ENCODE measurements at places on chromosomes 12 and 14.
A peak's percentile ranks its signal among the peaks of the same experiment; 100 is the strongest.

DNA sequence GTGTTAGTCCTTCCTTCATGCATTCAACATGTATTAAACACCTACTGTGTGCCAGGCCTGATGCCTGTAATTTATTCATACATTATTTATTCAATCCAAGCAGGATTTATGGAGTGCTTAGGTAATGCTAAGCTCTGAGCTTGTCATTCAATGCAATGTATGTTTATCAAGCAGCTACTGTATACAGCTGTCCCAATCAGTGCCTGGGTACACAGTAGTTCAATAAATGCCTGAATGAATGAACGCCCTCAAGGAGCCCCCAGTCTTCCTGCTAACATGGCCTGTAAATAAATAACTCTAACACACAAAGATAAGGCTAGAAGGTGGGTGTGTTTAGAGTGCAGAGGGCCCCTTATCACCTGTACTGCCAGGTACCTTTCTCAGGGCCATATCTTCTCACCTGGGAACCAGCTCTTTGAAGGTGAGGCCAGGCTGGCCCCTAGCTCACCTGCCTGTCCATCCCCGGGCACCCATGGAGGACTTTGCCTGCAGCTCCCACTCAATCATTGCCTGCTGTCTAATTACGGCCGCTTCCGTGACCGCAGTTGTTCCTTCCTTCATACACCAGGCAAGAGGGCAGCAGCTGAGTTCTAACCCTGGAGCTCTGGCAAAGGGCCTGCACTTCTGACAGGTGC, 20.0 kb upstream of the KDM2B start:
- no peak overlapping the region for H3K27ac ChIP-seq
- no peaks in the 10 kb centered on the region for H3K27me3 ChIP-seq
- no peaks in the 10 kb centered on the region for H3K4me1 ChIP-seq
- no peaks in the 10 kb centered on the region for H3K36me3 ChIP-seq
- H3K4me3 ChIP-seq, result no peak overlapping the region

DNA sequence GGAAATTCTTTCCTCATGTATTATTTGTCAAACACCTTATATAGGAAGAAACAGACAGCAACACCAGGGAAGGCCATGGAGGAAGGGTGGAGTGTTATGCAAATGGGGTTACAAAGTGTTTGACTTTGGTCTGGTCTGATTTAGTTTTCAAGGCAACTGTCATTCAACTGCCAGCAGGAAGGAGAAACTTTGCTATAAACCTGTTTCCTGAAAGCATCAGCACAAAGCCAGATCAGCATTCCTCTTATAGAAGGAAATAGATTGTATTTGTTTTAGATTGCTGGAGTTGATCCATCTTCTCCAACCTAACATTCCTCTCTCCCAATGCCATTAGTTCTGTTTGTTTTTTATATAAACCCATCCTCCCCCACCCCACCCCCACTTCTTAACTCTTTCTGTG, 65.7 kb downstream of the STAB2 start:
- H3K36me3 ChIP-seq, result no peaks in the 10 kb centered on the region
- H3K4me3 ChIP-seq, result no peak overlapping the region
- H3K27me3 ChIP-seq, result no peaks in the 10 kb centered on the region
- DNase-seq, result no peak
- no peak overlapping the region for H3K27ac ChIP-seq

- DNase-seq, result no peak
- no peaks in the 10 kb centered on the region for H3K4me1 ChIP-seq
- H3K27me3 ChIP-seq, result no peaks in the 10 kb centered on the region
- peaks cover 4% of the 10 kb centered on the region for H3K36me3 ChIP-seq
- no peak overlapping the region for H3K27ac ChIP-seq
- H3K4me3 ChIP-seq, result no peak overlapping the region
Observed at GRCh38 chr12:7116916-7117315, 7.9 kb upstream of the C1RL start.

DNA sequence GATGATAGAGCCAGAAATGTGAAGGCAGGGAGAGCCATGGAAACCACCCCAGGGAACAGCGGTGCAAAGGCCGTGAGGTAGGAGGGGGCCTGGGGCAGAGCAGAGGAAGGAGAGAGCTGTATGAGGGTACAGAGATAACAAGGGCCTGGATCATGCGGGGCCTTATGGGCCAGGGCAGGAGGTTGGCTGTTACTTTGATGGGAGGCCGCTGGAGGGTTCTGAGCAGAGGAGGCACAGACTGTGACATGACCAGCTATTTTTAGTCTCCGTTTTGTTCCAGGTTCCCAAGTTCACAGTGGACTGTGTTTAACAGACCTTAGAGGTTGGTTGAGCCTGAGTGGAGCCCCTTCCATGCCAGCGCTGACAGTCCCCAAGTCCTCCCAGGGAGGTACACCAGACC, 118.6 kb downstream of the GCH1 start:
- DNase-seq, result no peak
- H3K27me3 ChIP-seq, result no peaks in the 10 kb centered on the region
- H3K4me3 ChIP-seq, result no peak overlapping the region
- H3K27ac ChIP-seq, result peak overlapping the region; percentile 97

DNA sequence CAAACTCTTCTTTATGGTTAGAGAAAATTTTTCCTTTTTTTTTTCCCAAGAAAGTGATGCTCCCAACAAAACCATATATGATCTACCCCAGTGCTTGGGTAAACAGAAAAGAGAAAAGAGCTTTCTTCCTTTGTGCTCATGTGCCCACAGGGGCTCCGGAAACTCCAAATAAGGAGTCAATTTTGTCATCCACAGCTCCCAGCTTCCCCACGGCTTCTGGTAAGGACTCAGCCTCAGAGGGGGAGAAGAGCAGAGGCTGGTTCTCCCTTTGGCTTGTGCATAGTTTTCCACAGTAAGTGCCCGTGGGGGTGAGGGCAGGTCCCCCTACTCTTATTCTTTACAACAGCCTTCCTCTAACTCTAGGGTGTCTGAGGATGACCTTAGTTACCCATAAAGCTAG, 13.3 kb upstream of the RGS6 start:
- H3K36me3 ChIP-seq, result no peaks in the 10 kb centered on the region
- no peak overlapping the region for H3K27ac ChIP-seq
- no peak overlapping the region for H3K4me3 ChIP-seq
- H3K27me3 ChIP-seq, result no peaks in the 10 kb centered on the region
- no peak for DNase-seq
- no peaks in the 10 kb centered on the region for H3K4me1 ChIP-seq

GRCh38 chr12:72839696-72840095, 567.5 kb downstream of the TRHDE start:
- H3K27me3 ChIP-seq, result no peaks in the 10 kb centered on the region
- H3K4me3 ChIP-seq, result no peak overlapping the region
- no peaks in the 10 kb centered on the region for H3K36me3 ChIP-seq
- H3K4me1 ChIP-seq, result no peaks in the 10 kb centered on the region
- H3K27ac ChIP-seq, result no peak overlapping the region

- H3K4me3 ChIP-seq, result peak within 1 kb of the TSS; percentile 87
- H3K27ac ChIP-seq, result no peak within 1 kb of the TSS
- H3K4me1 ChIP-seq, result no peaks in the 10 kb centered on the region
- peak; percentile 79 for DNase-seq
Observed at GRCh38 chr12:23949348-23950209, at the start of gene SOX5. Gene SOX5, minus strand, starts transcription at chr12:23949670. Its CDS starts 69 bp downstream, at chr12:23949601.

GRCh38 chr12:32770141-32770540, 14.4 kb upstream of the YARS2 start:
- H3K27ac ChIP-seq, result no peak overlapping the region
- no peak for DNase-seq
- no peak overlapping the region for H3K4me3 ChIP-seq
- no peaks in the 10 kb centered on the region for H3K4me1 ChIP-seq
- H3K36me3 ChIP-seq, result no peaks in the 10 kb centered on the region
- no peaks in the 10 kb centered on the region for H3K27me3 ChIP-seq

GRCh38 chr14:102344485-102344884, 18.2 kb downstream of the CINP start:
- H3K4me3 ChIP-seq, result no peak overlapping the region
- no peaks in the 10 kb centered on the region for H3K4me1 ChIP-seq
- no peaks in the 10 kb centered on the region for H3K27me3 ChIP-seq
- peaks cover 8% of the 10 kb centered on the region for H3K36me3 ChIP-seq
- DNase-seq, result no peak

DNA sequence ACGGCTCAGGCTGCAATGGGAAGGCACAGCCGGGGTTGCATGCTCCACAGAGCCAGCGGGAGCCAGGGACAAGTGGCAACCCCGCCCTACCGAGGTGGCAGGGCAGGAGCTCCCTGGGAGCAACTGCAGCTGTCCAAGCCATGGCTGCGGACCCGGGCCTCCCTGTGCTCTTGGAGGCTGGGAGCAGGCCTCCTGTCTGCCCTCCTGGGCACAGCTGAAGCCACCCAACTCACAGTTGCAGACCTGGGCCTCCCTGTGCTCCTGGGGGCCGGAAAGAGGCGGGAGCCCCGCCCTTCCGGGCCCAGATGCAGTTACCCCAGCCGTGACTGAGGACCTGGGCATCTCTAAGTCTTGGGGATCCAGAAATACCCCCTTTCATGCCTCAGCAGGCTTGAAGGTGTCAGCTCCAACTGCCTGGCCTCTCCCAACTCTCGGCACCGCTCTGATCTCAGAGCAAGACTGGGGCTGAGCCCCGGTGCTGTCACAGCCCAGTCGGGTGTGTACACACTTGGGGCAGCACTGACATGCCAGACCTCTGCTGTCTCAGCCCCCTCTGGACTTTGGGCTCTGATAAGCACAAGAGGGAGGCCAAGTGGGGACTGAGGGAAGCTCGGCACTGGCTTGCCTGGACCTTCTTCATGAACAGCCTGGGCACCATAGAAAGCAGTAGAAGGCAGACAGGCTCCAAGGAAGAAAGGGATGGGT, 7.5 kb upstream of the RASSF9 start:
- no peak overlapping the region for H3K27ac ChIP-seq
- H3K4me3 ChIP-seq, result no peak overlapping the region
- H3K36me3 ChIP-seq, result no peaks in the 10 kb centered on the region
- H3K27me3 ChIP-seq, result no peaks in the 10 kb centered on the region

DNA sequence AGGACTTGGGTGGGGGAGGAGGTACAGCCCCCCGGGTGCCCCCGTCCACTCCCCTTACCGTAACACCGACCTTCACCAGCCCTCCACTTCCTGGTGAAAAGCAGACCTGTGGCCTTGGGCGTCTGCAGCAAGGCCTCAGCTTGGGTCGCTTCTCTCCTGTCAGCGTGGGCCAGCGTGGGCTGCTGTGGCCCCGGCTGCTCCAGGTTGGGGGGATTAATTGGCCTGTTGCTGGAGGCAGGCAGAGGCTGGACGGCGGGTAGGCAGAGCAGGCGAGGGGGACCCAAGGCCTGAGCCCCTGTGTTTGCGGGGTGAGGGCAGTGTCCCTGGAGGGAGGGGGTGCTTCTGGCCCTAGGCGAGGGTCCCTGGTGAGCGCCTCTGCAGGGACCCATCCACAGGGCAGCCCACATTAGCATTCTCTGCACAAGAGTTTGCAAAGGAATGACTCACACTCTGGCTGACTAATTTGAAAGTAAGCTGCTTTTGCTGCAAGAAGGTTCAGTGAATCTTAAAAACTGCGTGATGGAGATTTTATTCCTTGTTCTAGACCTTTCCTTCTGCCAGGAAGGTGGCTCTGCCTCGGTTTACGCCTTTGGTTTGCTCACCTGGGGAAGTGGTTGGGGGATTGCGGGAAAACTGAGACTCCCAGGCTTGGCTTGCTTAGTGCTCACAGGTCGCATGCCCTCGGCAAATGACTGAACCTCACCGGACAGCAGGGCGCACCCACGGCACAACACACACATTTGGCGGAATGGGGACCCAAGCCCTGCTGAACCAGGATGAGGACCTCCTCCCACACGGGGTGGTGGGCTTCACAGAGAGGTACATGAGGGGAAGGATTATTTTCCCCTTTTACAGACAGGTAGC, 37.9 kb upstream of the DLK1 start:
- no peak overlapping the region for H3K27ac ChIP-seq
- H3K27me3 ChIP-seq, result no peaks in the 10 kb centered on the region
- H3K4me1 ChIP-seq, result no peaks in the 10 kb centered on the region
- H3K4me3 ChIP-seq, result no peak overlapping the region
- no peaks in the 10 kb centered on the region for H3K36me3 ChIP-seq
- DNase-seq, result no peak

GRCh38 chr14:88142997-88143396, 138.1 kb downstream of the GPR65 start:
- no peak overlapping the region for H3K4me3 ChIP-seq
- DNase-seq, result no peak
- H3K4me1 ChIP-seq, result no peaks in the 10 kb centered on the region
- H3K36me3 ChIP-seq, result no peaks in the 10 kb centered on the region
- H3K27me3 ChIP-seq, result no peaks in the 10 kb centered on the region

Measured in aorta (tissue), 5 donors.